Stimulated activated CD8-positive, alpha-beta memory T cell treated with anti-CD3 and anti-CD28 coated beads, Interleukin-4, amount 100 ng/mL, for 4 hours (primary cell): ENCODE measurements at places on chromosomes 2 and 18.

DNA sequence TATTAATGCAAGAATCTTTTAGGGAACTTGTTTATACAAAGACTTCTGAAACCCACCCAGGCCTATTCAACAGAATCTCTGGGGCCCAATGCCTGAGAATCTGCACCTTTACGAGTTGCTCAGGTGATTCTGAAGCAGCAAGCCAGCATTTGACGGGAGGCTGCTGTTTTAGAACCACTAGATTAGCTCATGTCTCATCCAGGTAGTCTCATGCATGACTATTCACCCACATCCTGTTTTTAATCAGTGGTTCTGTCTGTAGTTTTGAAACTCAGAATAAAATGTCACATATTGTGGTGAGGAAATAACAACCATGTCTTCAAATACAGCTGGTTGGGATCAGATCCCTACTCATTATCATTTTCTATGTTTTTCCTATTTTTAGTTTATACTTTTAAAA, 39.5 kb downstream of the CYTIP start:
- peak; percentile 38 for DNase-seq

DNA sequence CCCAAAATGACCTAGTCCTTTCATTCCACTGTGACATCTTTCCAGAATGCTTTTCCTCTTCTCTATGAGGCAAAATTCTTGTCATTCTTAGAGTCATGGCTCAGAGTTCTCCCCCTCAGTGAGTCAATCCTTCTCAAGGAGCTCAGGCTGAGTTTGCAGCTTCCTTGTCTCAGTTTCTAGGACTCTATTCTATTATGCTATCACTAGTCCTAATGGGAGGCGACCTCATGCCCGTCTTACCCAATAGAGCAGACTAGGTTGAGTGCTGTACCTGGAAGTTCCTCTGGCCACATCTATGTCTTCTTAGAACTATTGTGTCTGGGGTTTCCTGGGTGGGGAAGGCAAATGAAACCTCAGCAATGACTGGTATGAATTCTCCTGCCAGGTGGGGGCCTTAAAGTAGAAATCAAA, 51.5 kb downstream of the HAUS1 start:
- DNase-seq = no peak

DNA sequence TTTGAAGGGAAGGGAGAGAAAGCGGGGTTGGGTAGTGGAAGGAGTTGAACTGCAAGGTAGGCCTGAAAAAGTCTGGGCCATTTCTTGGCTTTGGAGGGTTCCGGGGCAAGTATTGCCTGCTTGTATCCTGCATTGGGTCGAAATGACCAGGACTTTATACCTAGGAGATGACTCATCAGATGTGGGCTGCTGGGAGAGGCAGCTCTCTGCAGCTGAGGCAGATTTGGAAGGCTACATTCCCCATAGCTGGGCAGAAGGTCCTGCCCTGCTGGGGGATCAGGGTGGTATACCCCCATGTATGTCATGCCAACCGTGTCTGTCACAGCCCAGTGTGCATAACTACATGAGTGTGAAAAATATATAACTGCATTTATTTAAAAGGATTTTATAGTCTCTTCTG, 171.8 kb upstream of the SPRED2 start:
- DNase-seq = no peak

- no peak for DNase-seq
These were observed 40.8 kb downstream of the CCBE1 start for GRCh38 chr18:59656373-59656887.

DNA sequence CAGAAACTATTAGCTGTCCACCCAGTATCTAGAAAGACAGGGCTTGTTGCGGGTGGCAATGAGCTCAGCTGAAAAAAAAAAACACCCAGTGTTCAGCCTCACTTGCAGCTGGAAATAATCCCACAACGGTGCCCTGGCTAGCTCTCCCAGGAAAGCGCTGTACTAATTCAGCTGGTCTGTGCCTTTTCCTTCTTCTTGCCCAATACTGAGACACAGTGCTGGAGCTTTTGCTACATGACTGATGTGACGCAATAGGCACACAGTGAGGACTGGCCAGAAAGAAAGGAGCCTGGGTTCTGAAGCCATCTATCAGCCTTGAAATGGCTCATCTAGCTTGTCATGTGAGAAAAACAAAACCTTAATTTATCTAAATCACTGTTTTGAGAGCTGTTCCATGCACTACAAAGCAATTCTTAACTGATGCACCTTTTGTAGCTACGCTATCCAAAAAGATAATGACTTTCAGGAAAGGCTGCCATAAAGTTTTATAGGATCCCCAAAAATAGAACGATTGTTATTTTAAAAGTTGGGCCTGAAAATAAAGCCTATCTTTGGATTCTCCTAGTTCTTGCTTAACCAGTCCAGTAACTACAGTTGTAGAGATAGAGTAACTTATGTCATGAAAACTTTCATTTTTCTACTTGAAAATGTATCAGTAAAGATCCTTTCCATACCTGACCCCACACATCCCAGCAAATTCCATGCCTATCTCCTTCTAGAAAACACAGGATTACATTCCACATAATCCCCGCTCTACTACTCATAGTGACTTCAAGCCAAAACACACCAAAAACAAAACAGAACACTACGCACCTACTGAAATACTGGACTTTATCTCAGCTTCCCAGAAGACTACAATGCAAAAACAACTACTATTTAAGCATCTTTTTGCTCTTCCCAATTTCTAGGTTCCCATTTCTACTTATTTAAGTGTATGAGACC, 15.9 kb downstream of the KIDINS220 start:
- no peak for DNase-seq

DNA sequence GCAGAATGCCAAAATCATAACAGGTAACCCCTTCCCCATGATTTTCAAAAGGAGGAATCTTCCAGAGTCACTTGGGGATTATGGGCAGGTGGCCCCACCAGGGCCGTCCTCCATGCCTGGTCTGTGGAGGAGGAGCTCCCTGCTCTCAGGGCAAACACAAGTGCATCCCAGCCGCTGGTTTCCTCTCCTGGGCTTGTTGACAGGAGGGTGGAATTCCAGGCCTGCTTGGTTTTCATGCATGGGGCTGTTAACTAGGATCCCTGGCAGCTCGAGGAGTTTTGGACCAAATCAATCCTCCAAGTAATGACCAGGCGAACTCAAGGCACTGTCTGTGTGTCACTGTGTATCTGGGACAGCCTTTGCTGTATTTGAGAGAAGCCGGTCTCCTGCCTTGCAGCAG, 45.3 kb downstream of the FOSL2 start:
- no peak for DNase-seq

GRCh38 chr2:96506907-96507240, 1.7 kb upstream of the NEURL3 start:
- DNase-seq = no peak

- DNase-seq = no peak
These were observed 163.8 kb upstream of the GALNT5 start for GRCh38 chr2:157093666-157094065.

- no peak for DNase-seq
These were observed 102.5 kb upstream of the CRIM1 start for GRCh38 chr2:36253086-36253485.
